ENCODE measurements at places on chromosomes 2 and 18.

DNA sequence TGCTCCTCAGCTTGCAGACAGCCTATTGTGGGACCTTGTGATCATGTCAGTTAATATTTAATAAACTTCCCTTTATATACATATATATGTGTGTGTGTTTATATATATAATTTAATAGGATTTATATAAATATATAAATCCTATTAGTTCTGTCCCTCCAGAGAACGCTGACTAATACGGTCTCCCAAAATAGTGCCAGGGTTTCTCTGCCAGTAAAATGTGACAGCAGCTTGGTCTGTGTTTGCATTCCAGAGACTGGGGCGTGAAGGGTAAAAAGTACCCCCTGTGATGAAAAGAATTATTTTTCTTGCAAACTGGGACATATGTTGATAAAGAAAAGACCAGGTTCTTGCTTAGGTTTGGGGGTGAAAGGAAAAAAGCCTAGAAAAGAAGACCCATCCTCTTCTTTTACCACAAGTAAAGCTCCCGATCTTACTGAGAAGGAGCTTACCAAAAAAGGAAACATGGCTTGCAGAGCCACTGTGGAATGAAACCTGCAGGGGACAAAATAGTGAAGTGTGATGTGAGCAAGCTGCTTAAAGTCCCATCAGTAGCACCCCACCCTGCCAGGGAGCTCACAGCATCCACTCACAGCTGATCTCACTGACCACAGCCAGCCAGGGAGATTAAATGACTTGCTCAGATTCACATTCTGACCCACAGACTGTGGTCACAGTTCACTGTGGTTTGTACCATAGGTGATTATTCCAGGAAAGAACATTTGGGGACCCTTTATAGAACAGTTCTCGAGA is 110.9 kb upstream of the RMP24 start:
- DNase-seq = no peak

DNA sequence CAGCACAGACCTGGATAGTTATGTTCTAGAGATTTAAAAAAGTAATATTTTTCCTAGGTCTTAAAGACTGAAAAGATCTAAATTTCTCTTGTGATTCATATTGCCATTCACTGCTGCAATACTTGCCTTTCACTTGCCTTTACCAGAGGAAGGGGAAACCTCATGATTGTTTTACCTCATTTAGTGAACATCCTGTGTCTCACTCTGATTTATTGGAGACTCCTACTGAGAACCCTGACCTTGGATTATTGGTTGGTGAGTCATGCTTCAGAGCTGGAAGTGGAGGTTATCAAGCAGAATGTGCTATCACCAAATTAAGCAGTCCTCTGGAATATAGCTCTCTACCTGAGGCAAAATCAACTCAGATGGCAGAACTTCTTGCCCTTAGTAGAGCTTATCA is 500.5 kb downstream of the TSN start:
- DNase-seq = no peak

DNA sequence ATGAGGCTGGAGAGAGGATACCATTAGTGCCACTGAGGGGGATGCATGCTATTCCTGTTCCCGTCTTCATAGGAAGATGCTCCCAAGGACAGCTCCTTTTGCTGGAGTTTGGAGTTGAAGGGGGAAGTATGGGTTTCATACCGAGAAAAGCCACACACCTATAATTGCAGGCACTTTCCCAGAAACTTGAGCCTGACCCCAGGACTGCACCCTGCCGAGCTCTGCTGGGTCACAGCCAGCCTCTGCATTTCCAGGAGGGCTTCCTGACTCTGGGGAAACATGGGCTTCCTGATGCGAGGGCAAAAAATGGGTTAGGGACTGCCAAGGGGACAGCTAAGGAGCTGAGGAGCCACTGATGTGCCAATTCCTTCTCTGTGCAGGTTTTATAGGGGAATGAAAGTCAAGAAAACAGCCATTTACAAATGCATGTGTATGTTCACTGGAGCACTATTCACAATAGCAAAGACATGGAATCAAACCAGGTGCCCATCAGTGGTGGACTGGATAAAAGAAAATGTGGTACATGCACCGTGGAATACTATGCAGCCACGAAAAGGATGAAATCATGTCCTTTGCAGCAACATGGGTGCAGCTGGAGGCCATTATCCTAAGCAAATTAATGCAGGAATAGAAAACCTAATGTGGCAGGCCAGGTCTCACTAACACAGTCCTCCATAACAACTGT is 104.5 kb downstream of the ACAA2 start:
- DNase-seq = no peak

DNA sequence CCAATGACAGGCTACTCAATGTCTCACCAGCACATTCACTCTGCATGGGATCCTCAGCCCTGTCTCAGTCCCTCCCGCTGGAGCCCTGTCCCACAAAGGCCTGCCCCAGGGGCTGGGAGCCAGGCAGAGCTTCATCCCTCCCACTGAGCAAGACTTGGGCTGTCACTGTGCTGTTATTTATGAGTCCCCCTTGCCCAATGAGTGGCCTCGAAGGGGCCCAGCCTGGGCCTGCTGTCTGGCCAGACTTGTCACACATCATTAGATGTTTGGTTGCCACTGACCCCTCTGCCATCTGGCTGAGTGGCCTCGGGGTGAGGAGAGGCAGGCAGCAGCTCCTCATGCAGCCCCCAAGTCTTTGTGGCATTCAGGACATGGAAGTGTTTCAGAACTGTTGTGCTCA is 330.6 kb upstream of the SKOR2 start:
- DNase-seq = no peak

GRCh38 chr2:39228413-39229209 is 15.2 kb downstream of the CDKL4 start:
- DNase-seq = peak; percentile 33

GRCh38 chr2:168969865-168970264 is 61.3 kb downstream of the ABCB11 start:
- DNase-seq = no peak

- no peak for DNase-seq
These were observed 12.3 kb downstream of the GYPC start for GRCh38 chr2:126668254-126668653.

Data from muscle of arm (tissue), 14 donors.